ENCODE measurements at places on chromosomes 2 and 18.

DNA sequence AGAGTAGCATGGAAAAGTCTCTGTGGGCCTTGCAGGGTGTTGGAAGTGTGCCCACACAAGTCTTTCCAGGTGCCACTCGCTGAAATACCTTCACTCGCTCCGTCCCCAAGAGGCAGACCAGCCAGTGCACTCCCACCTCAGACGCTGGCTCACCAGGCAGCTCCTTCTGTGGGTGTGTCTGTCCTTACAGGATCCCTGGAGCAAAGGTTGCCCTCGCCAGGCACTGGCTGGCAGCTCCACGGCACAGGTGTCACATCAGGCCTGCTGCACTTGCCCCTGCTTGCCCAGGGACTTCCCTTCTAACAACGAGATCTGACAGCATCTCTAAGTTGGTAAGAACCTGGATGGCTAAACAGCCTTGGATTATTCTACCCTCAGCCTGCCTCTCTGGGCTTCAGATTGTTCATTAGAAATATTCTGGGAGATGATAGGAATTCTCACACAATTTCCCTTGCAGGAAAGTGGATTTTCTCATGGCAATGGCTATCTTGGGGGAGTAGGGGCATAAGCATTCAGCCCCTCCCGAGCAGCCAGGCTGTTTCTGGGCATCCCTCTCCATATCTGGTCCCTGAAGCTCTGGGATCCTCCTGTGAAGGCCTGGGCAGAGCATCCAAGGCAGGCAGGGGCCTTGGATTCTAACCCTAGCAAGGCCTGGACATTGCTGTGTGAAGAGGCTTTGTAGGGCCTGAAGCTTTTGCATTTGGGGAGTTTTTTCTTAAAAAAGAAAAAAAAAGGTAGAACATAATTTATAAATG lies 262.1 kb downstream of the MYCN start:
- no peak for DNase-seq

DNA sequence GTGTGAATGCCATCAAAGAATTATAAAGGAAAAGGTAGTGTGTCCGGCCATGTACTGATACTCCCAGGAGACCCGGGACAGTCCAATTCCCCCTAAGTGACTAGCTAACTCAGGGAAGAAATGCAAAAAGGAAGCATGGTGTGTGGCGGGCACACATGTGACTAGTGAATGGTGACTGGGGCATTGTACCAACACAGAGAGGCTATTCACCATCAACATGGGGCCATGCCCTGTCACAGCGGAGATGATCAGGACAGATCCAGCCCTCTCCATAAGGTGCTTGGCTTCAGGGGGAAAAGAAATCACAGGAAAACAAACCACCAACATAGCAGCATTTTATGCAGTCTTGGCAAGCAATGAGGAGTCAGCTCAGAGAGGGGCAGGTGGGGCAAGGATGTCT lies 34.3 kb downstream of the FAM168B start:
- no peak for DNase-seq

DNA sequence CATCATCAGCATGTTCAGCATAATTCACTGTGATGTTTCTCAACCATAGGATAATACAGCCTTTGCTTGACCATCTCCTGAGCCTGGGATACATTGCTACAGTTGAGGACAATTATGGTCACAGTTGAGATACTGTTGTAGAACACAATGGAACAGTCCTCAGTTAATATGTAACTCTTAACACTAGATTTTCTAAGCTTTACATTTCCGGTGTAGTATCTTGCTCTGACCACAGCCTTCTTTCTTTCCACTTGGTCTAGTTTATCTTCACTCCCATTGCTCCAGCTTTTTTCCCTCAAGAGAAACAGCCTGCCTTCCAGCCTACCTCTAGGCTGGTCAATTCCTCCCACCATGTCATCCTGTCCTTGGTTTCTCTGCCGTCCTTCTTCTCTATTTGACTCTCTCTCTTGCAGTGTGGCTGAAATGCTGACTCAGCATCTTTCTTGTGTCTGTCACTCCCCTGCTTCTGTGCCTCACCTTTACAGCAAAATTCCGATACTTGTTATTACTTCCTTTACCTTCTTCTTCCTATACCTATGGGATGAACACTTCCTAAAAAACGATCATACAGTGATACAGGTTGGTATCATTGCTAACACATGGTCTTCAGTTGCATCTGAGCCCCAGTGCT lies 80.5 kb downstream of the CTNNA2 start:
- no peak for DNase-seq

GRCh38 chr2:5915881-5916310 lies 223.7 kb downstream of the SOX11 start:
- no peak for DNase-seq

GRCh38 chr2:70718241-70718640 lies 49.8 kb downstream of the ADD2 start:
- DNase-seq, result no peak

- no peak for DNase-seq
These were observed 317.8 kb upstream of the FANCL start for GRCh38 chr2:58558881-58559280.

DNA sequence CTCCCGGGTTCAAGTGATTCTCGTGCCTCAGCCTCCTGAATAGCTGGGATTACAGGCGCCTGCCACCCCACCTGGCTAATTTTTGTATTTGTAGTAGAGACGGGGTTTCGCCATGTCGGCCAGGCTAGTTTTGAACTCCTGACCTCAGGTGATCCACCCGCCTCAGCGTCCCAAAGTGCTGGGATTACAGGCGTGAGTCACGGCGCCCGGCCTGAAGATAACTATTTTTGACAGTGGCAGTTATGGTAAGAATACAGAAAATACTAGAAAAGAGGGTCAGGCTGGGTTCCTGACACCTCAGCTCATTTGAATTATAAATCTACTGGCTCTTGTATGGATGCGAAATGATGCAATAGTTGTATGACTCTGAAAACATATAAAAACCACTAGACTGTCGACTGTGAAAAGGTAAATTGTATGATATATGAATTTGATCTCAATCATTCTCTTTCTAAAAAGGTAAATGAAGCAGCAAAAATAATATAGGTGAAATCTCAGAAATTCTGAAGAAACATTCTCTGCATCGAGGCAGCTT lies 11.1 kb upstream of the DGKD start:
- DNase-seq, result no peak

DNA sequence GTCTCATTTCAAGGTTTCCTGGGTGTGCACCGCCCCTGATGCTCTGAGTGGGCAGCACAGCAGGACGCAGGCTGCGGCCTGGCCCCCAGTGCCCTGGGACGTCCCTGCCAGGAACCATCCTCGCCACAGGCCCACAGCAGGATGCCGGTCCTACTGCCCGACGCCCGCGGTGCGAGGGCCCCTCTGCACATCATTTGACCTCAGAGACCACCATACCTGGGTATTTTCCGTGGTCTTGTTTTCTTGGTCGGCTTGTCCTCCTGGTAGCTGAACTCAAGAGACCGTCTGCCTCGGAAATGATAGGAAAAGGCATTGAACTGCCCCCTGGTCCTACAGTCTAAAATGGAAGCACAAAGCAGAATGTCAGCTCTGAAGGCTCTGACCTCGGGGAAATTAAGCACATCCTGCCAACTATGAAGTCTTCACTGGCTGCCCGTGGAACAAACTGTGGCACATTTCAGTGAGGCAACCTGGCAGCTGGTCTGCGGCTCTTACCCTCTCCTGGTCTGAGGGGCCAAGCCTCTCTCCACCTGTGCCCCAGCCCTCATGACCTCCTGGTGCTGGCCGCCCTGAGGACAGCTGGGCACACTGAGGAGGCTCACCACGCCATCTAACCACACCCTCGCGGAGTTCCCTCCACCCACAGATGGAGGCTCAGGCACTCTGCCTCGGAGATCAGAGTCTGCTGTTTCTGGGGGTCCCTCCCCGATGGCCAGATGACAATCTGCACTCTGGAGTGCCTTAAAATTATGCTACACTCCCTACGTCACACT lies 105.0 kb downstream of the PXDN start:
- no peak for DNase-seq

- DNase-seq, result no peak
These were observed 212.4 kb downstream of the SEPTIN10 start for GRCh38 chr2:109401370-109401769.

DNA sequence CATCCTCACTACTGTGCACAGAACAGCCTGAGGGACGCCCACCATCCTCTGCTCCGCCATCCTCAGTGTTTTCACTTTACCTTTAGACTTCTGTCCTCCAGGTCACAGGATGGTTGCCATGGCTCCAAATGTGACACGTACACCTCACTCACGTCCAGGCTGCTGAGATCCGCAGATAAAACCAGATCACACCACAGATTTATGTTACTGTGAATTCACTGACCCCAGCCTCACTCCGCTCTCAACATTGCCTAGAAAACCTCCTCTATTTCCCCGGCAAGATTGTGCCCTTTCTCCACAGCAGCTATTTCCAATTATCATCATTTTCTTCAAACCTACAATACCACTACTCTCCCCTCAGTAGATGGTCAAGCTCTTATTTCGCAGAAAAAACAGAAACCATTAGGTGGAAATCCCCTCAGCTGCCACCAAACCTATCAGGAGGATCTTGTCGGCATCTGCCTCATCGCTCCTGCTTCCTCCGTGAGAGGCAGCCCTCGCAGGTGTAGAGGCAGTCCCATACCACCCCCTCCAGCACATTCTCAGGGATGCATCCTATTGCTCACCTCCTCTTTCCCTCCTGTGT lies 49.8 kb upstream of the SLC1A4 start:
- DNase-seq, result no peak

GRCh38 chr2:239395524-239395923 lies 5.3 kb downstream of the HDAC4 start:
- no peak for DNase-seq

- DNase-seq, result no peak
These were observed 314.3 kb downstream of the NUP35 start for GRCh38 chr2:183438541-183438940.

DNA sequence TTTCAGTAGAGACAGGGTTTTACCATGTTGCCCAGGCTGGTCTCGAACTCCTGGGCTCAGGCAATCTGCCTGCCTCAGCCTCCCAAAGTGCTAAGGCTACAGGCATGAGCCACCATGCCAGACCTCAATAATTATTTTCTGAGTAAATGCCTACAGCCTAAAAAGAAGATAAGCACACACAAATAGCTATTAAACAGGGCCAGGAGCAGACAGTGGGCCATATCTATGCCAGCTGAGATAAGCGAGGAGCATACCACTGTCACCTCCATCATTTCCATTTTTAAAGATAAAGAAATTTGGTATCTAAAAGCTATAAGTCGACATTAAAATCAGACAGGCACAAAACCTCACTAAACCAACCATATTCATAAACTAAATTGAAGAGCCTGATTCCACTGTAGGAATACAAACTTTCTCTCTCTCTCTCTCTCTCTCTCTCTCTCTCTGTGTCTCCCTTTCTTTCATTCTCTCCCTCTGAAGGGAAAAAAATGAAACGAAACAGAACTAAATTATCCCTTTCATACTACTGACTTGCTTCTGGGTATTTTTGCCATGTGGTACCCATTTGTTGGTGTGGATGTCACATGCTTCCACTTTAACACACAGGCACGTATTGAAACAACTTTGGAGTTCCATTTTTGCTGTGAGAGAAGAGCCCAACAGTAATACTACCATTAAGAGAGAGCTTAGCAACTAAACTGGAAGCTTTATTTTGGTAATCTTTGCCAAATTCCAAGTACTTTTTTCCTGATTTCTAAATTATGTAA lies 51.0 kb downstream of the FARSB start:
- DNase-seq, result no peak

DNA sequence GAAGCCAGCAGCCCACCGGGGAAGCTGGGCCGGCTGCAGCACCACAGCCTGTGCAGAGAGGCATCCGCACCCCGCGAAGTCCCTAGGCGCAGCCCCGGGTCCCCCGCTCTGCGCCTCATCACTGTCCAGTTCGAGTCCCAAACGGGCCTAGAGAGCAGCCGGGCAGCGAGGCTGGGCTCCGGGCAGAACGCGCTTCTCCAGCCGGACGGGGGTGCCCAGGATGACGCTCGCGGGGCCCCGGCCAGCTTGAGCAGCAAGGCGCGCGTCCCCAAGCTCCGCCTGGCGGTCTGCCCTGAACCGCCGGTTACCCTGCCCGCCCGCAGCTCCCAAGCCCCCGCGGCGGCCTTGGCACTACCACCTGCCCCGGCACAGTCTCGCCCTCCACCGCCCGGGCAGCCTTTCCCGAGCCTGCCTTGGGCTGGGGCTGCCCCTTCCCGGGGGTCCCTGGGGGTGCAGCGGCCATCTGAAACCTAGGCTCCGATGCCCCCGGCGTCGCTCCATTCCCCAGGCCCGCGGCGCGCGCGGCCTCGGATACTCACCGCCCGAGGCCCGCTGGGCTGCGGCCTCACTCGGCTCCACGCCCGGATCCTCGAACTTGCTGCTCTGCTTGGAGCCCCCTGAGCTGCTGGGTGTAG lies 591 bp downstream of the SLC16A14 start:
- peak; percentile 69 for DNase-seq
